Stimulated activated effector memory CD8-positive, alpha-beta T cell treated with anti-CD3 and anti-CD28 coated beads, Interleukin-12 subunit alpha, Interleukin-12 subunit beta, amount 100 ng/mL, for 72 hours (primary cell): ENCODE measurements at places on chromosomes 6 and 20.

DNA sequence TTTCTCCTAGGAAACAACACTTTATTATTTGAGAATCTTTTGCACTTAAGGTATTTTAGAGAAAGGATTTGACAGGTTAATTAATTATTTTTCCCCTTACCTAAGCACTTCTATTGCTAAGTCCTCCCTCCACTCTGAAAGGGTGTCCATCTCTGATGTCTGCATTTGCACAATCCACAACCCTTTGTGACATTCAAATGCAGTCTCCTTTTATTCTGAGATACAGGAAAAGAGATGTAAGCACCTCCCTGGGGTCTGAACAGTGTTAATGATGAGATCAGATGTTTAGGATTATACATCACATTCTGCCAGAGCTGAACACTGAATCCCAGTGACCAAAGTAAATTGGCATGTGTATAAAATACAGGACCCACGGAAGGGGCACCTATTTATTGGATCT is 864.2 kb upstream of the FLRT3 start:
- no peak for DNase-seq

GRCh38 chr6:1552296-1552761 is 57.4 kb upstream of the FOXC1 start:
- no peak for DNase-seq

GRCh38 chr20:56229812-56230211 is 18.7 kb upstream of the MC3R start:
- no peak for DNase-seq

GRCh38 chr6:137472641-137473137 is 21.5 kb downstream of the OLIG3 start:
- DNase-seq, result no peak

- no peak for DNase-seq
Observed at GRCh38 chr6:412146-412886, 20.8 kb downstream of the IRF4 start.

- DNase-seq, result no peak
Observed at GRCh38 chr20:34527016-34527415, 10.8 kb downstream of the DYNLRB1 start.

GRCh38 chr6:36791521-36792135 is 47.6 kb downstream of the CPNE5 start:
- no peak for DNase-seq
